Non-pigmented ciliary epithelial cell (primary cell): ENCODE measurements at places on chromosomes 1 and 21.

- no peak for DNase-seq
These were observed 20.3 kb downstream of the KCNQ4 start for GRCh38 chr1:40803902-40804301.

DNA sequence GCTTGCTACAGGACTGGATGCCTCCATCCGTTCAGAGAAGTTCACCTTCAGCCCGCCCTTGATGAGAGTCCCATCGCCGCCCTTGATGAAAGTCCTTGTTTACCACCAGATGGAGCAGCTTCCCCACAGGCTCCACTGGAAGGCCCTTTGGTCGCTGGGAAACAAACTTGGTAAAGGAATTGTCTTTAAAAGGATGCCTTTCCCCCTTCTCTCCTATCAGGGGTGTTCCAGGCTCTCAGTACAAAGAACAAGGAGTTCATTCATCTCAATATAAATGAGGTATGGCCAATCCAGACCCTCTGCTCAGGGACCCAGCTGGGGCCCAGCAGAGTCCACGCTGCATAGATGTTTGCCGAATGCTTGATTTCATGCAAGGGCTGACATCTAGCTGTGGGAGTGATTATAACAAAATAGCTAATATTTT, 50.8 kb downstream of the CAPN9 start:
- peak; percentile 23 for DNase-seq

DNA sequence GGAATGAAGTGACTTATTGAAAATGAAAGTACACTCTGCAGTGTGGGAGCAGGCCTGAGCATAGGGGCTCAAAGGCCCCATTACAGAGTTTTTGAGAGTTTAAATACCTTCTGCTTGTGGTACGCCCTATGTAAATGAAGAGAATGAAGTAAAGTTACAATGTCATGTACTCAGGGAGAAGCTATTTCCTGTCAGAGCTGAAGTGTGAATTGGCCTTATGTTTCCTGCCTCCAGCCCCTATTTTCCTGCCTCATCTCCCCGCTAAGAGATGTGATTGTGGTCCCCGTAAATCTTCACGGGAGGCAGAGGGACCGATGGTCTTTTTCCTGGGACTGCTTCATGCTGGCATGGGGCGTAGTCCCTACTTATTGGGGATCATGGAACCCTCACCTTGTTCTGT, 2.5 kb upstream of the ZNF683 start:
- DNase-seq: no peak

DNA sequence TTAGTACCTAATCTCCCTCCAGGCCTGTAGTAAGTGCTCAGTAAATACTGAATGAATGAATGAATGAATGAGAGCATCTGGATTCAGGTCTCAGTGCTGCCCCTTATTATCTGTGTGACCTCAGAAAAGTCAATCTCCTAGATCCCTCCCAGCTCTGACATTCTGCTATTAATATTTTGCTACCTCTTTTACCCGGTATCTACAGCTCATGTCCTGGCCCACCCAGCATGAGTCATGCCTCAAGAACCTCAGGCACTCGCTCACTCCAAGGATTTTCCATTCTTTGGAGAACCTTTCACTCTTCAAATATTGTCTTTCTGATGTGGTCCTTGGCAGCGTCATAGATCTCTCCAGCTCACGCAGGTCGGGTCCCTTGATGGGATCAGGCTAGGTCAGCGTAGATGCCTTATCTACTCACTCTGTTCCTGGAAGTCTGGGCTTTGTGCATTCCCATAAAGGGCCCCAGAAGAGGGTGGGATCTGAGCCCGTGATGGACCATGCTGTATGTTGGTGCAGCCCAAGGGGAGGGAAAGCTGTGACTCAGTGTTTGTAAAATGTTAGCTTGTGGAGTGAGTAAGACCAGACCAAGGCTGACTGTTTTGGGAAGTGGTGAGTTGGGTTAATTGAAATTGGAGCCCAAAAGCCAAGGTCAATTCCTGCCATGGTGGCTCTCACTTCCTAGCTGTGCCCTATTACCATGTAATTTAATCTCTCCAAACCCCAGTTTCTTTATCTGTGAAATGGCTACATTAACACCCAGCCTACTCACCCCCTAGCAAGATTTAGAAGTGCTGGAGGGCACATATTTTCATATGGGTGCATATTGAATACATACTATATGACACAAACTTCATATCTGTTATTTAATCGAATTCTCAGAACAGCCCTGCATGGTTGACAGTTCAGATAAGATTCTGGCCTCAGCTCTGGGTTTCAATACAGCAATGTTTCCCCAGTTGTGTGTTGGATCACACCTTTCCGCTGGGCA, 214.1 kb upstream of the USP24 start:
- peak; percentile 99 for DNase-seq

- DNase-seq: no peak
These were observed 18.9 kb upstream of the LRP8 start for GRCh38 chr1:53346814-53347176.

DNA sequence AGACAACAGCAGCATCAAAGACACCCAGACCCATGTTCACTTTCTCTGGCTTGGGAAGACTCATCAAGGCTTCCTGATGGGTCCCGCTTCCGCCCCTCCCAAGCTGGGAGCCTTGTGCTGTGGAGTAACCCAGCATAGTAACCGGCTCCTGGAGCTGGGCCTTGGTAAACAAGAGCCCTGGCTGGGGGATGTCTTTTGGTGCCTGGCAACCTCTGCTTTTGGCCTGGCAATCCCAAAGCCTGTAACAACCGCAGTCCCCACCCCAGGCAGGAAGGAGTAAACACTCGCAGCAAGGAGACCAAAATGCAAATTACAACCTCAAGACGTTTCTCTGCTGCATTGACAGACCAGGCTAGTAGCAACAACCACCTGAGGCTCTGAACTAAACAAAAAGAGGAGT, 16.9 kb upstream of the THRAP3 start:
- no peak for DNase-seq

DNA sequence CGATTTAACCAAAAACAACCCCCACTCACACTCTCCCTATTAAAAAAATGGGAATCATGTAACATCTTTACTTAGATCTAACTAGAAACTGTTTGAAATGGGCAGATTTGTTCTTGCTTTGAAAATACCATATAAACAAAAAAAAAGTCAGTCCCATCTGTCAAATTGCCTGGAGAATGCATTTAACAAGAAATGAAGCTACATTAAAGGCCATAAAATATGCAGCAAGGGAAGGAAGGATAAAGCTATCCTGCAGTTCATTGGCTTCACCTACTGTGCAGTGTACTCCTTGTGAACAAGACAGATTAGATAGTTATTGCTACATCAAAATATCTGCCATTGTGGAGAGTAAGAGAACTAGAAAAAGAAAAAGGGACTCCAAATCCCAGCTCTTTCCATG, 160.5 kb downstream of the LRRC7 start:
- DNase-seq: no peak

DNA sequence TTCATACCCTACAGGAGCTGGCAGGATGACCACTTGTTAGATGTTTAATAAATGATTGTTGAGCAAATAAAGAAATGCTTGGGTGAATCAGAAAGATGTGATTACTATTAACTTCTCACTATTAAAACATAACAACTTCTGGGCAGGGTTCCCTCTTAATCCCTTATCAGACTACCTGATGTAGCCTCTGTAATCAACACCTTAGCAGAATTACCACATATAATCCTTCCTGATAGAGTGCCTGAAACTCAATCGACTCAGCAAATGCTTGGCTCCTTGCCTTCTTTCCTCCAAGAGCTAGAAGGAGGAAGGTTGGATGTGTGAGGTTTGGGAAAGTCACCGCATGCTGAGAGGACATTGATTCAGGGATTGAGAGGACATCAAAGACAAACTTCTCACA, 34.8 kb upstream of the DSCAM start:
- no peak for DNase-seq

DNA sequence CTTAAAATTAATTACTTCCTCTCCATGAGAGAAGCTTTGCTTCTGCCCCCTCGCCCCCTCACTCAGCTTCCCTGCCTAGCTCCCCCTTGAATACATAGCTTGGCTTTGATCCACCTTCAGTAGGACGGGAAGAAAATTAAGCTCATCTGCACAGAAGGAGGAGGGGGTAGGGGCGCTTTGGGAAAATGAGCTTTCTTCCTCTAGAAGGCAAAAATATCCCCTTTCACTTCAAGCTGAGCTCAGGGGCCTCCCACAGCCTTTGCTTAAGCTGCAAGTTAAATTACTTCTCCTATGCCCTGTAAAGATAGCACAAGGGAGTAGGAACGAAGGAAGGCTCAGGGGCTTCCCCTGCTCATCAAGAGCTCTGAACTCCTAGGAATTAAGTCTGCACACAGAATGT, 65.2 kb upstream of the GOLT1A start:
- DNase-seq: no peak

GRCh38 chr1:163980394-163980793, 578.6 kb upstream of the PBX1 start:
- no peak for DNase-seq

DNA sequence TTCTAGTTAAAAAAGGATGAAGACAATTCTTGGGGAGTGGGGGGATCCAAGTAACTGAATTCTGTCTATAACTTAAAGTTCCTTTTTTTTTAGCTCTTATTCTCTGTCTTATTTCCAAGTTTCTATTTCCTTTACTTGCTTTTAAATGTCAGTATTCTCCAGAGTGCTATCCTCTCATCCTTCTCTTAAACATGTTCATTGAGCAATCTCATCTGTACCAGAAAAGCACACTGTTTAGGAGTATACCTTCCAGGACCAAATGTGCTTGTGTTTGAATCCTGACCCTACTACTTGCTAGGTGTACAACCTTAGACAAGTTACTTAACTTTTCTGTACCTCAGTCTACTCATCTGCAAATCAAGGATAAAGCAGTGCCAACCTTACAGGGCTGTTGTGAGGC, 50.1 kb downstream of the AKT3 start:
- no peak for DNase-seq

- DNase-seq: no peak
These were observed 41.1 kb downstream of the TNFSF18 start for GRCh38 chr1:173009597-173009996.

GRCh38 chr1:82621076-82621475, 820.3 kb downstream of the ADGRL2 start:
- no peak for DNase-seq

DNA sequence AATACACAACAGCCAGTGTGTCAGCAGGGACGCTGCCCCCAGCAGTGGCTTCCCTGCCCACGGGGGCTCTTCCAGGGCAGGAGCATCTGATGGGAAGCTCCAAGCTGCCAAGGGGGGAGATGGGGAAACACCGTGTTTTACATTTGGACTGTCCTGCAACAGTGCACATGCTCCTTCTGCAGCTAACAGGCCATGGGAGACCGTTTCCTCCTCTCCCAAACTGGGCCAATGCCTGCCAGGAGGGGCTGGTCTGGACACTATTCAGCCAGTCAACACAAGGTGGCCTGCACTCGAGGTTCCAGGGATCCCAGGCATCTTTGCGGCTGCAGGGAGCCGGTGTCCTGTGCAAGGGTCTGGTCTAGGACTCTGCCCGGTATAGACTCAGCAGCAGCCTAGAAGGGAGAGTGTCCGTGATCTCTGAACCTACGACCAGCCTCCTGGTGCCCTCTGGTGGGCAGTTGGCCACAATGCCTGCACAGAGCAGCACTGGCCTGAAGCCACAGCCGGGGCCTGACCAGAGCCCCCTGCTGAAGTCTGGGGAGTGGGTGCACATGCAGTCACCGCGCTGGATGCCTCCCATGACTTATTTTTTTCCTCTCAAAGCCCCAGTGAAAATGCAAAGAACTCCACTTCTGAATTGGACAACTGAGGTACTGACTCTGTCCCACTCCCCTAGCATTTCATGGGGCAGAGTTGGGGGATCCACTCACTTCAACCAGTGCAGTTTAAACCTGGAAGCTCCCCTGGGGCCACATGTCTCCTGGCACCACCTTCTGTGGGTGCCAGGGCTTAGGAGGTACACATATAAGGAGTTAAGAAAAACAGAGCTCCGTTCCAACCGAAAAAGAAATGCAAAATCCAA, 33.3 kb downstream of the RCC2 start:
- no peak for DNase-seq
